ENCODE measurements at places on chromosomes 13 and 19. TPM values are rescaled to one million over a fixed set of nuclear protein-coding genes. Genes with fewer than 3 reads are reported as not detected.

Gene GIPR
- 1.4 TPM for total RNA-seq

Gene PCDH20
- not detected for total RNA-seq

Gene VSTM2B
- total RNA-seq = not detected

Gene PODNL1
- total RNA-seq = not detected

Gene TEX101
- total RNA-seq = not detected

Gene MYO1F
- 4.5 TPM for total RNA-seq

Gene LILRA1
- not detected for total RNA-seq

Gene SOX1
- not detected for total RNA-seq

Gene OLFM4
- not detected for total RNA-seq

Gene TBXA2R
- total RNA-seq = 2.8 TPM

Gene CALR3
- total RNA-seq = not detected

Gene OVOL3
- not detected for total RNA-seq

Gene PEG3
- 0.16 TPM for total RNA-seq

Gene ANGPTL8
- total RNA-seq = not detected

Gene TTC9B
- not detected for total RNA-seq

Gene NANOS3
- total RNA-seq = 0.70 TPM

Gene MZT1
- total RNA-seq = 33.8 TPM

Gene POSTN
- total RNA-seq = not detected

Gene CGB2
- total RNA-seq = not detected

Gene IZUMO4
- 12.4 TPM for total RNA-seq

Gene DCT
- not detected for total RNA-seq

Gene ZNF304
- 10.5 TPM for total RNA-seq

Gene PRTN3
- total RNA-seq = not detected

Gene CACNG8
- not detected for total RNA-seq

Gene CEBPA
- 0.26 TPM for total RNA-seq

Gene PRR22
- total RNA-seq = 14.3 TPM

Gene ENOX1
- total RNA-seq = not detected

Gene PCDH9
- 0.20 TPM for total RNA-seq

Gene ADAMTS10
- 3.7 TPM for total RNA-seq

Gene FFAR2
- not detected for total RNA-seq

Gene LMTK3
- total RNA-seq = 2.8 TPM

Data from activated naive CD8-positive, alpha-beta T cell treated with anti-CD3 and anti-CD28 coated beads for 36 hours (primary cell).